ENCODE measurements at places on chromosomes 11 and 22.

DNA sequence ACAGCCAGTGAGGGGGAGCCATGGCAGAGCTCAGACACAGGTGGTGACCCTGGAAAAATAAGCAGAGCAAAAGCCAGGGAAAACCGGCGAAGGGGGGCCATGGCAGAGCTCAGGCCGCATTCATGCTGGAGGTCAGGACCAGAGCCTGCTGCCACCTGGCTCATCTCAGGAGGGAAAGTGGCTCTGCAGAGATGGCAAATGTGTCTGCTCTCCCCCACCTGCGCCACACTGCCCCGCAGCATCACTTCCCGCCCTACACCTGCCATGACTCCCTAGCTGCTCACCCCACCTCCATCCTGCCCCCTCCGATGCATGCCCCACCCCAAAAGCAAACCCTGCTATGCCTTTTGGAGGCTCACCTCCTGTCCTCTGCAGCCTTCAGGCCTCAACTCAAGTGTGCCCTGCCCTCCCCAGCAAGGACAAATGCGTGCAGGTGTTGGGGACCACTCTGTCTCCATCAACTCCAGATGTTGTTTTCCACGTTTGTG lies 123.2 kb upstream of the FGF3 start:
- DNase-seq, result no peak

GRCh38 chr11:12377106-12377823 lies at the start of gene PARVA:
TSS of gene PARVA (plus strand) at chr11:12377571. CDS start at chr11:12377648, 77 bp downstream.
- no peak for DNase-seq

DNA sequence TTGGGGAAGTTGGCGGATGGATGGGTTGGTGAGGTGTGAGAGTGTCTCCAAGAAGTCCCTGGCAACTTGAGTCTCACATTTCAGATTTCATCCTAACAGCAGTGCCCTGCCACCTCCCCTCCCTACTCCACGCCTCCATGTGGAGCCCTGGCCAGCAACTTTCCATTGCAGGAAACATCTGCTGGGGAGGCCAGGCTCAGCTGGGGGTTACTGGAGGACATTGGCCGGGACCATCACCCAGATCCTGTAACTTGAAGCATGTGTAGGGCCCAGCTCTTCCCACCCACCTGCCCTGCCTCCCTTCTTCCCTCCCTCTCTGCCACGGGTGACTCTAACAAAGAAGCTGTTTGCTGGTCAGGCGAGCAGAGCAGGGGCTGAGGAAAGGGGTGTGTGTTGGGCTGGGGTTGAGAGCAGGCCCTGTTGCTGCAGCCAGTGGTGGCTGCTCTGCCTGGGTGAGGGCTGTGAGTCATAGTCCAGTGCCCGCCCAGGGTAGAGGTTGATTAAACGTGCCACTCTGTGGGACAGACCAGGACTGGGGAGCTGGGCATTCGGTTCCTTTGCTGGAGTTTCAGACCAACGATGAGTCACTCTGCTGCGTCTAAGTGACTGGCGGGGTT lies 64.0 kb downstream of the SCN3B start:
- DNase-seq, result no peak

DNA sequence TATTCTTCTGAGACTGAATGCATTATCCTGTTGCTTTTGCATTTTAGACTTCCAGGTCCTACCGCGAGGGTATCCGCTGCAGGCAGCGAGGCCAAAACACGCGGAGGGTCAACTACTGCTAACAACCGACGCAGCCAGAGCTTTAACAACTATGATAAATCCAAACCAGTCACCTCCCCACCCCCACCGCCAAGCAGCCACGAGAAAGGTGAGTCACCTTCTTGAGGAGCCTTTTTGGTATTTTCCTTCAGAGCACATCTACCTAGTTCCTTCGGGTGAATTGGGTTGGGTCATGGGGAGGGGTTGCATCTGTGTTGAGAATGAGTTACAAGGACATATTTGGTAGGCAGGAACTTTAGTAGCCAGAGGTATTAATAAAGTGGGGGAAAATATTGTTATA lies 179.8 kb downstream of the NAV2 start:
- no peak for DNase-seq

GRCh38 chr22:20241579-20242392 lies 26.3 kb downstream of the RTN4R start:
- DNase-seq, result no peak

GRCh38 chr11:134360050-134360835 lies 28.5 kb downstream of the GLB1L2 start:
- DNase-seq, result peak; percentile 47

DNA sequence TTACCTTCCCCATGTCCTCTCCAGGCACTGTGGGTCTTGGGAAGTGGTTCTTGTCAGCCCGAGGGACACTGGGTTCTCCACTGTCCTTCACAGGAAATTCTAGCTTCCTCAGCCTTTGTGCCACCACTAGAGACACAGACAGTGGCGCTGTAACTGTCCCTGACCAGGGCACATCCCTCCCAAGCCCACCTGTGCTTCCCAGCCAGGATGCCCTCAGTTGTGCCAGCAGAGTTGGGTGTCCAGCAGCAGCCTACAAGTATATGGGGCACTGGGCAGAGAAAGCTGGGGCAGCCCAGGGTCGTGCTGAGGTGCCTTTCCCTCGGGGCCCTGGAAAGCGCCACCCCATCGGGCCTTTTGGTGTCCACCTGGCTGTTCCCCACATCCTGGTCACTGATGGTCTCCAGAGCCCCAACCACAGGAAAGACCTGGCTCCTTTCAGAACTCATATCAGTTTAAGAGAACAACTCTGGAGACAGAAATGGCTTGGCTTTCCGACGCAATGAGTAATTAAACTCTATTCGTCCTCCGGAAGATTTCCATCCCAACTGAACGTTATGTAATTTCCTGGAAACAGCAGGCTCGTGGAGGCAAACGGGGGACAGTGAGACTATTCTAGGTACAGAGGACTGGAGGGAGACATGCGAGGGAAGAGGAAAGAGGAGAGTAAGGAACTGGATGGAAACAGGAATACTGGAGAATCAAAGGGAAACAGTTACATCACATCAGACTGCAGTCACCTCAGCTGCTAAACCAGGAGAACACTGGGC lies 28.6 kb downstream of the PPP2R1B start:
- DNase-seq, result no peak

DNA sequence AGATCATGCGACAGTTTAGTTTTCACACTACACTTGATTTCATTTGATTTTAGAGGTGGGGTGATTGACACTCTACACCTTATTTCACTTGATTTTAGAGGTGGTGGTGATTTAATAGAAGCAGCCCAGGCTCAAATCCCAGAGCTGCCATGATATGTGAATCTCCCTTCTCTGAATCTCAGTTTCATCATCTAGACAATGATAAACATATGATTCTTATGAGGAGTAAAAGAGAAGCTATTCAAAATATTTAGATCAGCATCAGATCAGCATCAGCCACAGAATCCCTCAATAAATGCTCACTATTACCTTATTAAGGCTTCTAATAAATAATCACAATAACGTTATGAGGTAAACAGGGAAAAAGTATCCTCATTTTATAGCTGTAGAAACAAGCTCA lies 98.8 kb downstream of the MSANTD4 start:
- DNase-seq, result no peak

- DNase-seq, result no peak
Measured at GRCh38 chr11:18471995-18472394, 16.3 kb downstream of the LDHAL6A start.

DNA sequence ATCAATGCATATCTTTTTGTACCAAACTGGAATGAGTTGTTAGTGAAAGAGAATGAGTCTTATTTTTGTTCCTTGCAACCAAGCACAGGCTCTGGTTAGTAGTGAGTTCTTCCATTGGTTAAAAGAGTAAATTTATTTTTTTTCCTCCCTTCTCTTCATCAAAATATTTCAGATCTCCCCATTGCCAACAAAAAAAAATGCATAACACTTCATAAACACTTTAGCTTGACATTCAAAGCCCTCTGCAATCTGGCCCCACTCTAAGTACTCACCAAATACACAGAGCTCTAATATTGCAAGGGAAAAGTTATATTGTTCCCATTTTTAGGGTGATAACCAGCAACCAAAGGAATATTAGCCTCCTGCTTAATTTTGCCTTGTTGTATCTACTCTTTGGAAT lies 333.0 kb upstream of the LUZP2 start:
- no peak for DNase-seq

DNA sequence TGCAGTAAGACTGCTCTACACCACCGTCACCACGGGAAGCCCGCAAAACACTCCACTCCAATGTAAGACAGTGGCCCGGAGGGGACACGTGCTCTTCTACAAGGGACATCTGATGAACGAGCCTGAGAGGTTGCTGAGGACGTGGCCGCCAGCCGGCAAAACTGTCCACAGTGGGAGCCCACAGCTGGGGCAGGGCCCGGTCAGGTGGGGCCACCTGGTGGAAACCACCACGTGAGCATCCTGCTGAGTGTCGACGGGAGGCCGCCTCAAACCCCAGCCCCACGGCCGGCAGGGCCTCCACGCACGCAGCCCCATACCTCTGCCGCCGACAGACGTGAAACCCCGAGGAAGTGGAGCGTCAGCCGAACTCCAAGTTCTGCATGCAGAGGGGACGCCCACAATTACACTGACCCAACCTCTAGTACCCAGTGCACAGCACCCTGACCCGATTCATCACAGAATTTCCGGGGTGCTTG lies 42.6 kb downstream of the BRD1 start:
- no peak for DNase-seq

GRCh38 chr22:47130883-47131631 lies 368.6 kb downstream of the TBC1D22A start:
- no peak for DNase-seq

DNA sequence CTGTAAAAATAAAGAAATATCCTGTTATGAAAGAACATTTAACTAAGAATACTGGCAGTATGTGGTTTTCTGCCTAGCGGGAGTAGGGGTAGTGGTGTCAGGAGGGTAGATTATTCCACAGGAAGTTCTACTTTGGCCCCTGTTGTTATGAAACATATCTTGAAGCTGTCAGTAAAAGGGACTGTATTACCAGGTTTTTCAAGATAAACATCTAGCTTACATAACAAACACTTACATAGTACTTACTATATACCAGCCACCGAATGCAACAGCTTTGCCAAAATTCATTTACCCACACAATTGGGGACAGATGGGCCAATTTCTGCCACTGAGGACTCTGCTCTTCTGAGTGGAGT lies 3.7 kb downstream of the TMEM123 start:
- no peak for DNase-seq

DNA sequence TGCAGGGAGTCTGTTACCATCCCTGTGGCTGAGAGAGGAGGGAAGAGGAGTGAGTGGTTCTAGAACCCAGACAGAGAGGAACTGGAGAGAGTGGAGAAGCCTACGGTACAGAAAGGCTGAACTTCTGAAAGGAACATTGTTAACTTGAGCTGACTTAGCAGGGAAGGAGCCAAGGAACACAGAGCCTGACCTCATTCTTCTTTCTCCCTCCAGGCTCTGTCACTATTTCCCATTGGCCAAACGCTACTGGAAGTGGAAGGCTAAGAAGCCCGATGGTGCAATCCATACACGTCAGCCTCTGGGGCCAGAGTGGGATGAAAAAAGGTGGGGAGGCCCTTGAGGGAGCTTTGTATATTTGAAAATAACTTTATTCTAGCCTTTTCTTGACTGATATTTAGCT lies 16.5 kb upstream of the WT1 start:
- DNase-seq, result no peak

- no peak for DNase-seq
Measured at GRCh38 chr11:128105511-128105910, 481.8 kb downstream of the ETS1 start.

GRCh38 chr11:115170133-115170815 lies 333.9 kb downstream of the CADM1 start:
- DNase-seq, result no peak

GRCh38 chr11:95352733-95353346 lies 121.8 kb upstream of the SESN3 start:
- no peak for DNase-seq

DNA sequence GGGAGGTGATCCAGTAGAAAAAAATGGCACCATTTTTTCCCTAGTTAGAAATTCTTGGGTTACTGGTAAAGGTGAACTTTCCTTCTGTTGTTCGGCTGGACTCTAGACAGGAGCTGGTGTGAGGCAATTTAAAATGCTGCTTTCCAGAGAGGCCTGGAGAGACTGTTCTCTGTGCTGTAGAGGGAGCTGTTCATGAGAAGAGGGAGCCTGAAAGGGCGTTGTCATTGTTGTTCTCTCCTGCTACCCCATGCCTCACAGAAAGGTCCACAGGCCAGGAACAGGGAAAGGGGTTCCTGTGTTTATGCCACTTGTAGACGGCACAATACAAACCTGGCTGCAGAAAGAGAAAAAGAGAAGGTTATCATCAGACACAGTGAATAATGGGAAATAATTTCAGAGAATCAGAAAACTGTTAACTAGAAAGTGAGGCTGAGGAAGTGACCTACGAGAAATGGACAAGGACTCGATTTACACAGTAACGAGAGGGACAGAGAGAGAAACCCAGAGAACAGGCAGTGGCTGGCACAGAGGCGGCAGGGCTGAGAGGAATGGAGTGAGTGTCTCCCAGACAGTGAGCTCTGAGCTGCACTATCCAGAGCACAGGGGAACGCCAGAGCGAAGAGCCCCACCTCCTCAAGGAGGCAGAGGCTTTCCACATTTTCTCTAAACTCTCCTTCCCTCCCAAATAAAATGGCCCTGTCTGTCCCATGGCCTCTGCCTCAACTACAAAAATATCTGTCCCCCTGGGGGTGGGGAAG lies 109.2 kb downstream of the RRM1 start:
- DNase-seq, result no peak

- DNase-seq, result no peak
Measured at GRCh38 chr22:48749555-48750227, 1078.0 kb downstream of the BRD1 start.

DNA sequence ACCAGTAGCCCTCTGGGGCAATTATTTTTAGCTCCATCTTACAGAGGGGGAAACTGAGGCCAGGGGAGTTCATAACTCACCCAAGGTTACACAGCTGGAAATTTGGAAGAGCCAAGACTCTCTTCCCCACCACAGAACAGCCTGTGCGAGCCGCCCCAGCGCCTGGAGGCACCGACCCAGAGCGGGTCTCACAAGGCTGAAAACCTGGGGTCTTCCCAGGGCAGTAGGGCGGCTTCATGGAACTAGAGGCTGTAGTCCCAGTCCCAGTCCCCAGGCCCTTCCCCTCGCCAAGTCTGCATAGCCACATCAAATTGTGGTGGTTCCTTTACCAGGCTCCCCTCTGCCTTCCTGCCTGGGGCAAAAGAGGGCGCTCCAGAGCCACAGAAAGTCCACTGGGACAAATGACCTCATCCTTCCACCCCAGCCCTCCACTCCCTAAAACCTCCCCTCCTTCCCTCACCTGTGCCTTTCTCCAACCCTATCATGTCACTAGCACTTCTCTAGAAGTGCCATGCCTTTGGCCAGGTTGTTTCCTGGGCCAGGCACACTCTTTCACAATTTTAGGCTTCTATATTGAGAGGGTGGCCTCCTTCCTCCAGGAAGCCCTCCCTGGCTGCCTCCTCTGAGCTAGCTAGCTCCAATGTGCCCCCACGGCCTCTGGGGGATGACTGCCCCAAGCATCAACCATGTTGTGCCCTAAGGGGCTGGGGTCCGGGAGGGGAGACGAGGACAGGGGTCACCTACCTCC lies 15.2 kb upstream of the CDC42EP1 start:
- no peak for DNase-seq

GRCh38 chr22:28791841-28792490 lies 8.4 kb downstream of the XBP1 start:
- no peak for DNase-seq

GRCh38 chr11:45023065-45023365 lies 72.3 kb upstream of the TP53I11 start:
- DNase-seq, result no peak

Data from CMK (cell line).